ENCODE measurements at places on chromosomes 11 and 22.

DNA sequence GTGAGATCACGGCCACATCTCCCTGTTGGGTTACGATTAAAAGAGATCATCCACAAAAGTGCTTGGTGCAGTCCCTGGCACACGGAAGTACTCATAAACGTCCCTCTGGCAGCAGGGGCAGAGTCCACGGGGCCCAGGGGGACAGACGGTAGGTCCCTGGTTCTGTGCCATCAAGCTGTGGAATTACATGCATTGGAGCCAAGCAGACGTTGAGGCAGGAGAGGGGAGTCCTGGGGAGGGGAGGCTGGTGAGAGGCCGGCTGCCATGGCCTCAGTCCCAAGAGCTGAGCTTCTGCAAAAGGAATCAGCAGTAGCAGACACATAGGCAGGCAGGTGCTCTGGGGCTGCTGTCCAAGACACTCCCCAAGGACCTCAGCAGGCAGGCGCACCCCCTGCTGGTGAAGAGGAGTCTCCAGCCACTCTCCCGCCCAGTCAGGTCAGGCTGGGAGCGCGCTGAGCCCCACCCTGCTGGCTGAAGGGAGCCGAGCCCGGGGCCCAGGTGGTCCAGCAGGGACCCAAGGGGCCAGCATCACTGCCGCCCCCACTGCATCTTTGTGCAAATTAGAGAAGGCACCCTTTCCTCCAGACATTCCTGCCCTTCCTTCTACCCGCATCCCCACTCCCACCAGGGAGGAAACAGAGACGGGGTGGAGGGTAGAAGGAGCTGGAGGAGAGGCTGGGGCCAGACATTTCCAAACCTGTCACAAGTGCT is 7.6 kb upstream of the KCTD17 start:
- DNase-seq: peak; percentile 59

- DNase-seq: no peak
Observed at GRCh38 chr22:27537501-27537900, 264.1 kb downstream of the MN1 start.

- no peak for DNase-seq
Observed at GRCh38 chr11:1939006-1939625, 8.0 kb upstream of the MRPL23 start.

DNA sequence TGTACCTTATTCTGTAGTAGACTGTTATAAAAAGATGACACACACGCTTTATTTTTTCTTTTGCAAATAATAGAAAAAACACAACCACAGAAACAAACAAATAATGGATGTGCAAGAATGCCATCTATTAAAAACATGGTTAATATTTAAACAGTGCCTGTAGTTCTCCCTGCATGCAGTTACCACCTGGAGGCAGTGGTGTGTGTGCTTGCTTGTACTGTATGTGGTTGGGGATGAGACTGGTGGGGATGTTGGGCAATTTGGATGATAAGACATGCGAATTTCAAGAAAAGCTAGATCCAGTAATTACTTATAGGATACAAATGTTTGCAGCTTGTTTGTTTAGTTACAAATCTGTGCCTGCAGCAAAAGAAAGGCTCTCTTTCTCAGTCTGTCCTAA is 3.6 kb downstream of the C11orf87 start:
- no peak for DNase-seq

DNA sequence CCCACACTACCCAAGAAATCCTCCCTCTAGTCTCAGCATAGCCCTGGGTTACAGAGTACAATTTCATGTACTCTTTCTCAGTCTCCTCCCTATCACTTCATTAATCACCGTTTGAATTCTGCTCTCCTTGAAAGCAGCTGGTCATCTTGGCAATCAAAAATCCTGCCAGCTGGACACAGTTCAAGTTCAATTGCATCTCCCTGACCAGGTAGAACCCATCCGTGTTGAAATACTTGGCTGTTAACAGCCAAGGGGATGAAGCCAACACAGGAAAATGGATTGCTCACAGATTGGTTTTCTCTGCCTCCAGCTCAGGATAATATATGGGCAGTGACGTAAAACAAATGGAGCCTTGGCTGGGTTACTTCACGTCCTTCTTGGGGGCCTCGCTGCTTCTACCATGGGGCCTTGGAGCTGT is 55.1 kb upstream of the GRK3 start:
- DNase-seq: no peak

DNA sequence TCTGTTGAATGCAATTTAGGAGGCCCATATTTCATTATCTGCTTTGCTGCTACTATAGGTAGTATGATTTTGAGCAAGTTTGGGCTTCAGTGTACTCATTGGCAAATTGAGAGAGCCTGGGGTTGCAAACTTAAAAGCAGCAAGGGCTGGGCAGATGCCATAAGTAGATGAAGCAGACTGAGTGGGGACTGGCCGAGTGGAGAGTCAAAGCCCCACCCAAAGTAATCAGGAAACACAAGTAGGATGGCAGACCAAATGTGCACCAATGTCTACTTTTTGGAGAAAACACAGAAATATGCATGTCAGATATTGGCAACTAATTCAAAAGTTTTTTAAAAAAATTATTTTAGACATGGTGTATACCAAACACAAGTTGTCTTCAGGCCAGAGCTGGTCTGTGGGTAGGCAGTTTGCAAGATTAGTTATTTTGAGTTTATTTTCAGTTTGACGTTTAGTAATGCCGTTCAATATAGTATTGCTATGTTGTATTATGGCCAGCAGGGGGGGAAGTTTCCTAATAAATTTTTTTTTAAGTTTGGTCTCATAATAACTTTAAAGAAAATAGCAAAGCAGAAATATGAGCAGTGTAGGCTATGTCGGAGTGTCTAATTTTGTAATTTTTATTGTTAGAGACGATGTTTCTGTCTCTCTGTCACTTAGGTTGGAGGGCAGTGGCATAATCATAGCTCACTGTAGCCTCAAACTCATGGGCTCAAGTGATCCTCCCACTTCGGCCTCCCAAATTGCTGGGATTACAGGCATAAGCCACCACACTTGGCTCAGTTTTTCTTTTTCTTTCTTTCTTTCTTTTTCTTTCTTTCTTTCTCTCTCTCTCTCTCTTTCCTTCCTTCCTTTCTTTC is 105.1 kb downstream of the HIPK3 start:
- no peak for DNase-seq

DNA sequence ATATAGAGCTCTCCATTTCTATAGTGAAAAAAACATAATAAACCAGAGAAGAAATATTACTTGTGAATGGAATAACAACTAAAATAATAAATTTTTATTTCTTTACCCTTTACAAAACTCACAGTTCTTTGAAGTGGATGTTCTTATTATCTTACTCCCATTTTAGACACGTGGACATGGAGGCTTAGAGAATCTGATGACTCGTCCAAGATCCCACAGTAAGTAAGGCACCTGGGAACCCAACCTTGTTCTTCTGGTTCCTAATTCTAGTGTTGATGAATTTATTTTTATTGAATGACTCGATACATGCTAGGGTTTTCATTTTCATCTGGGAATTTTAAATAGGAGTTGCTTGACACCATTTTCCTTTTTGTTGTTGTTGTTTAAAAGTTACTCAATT is 1.8 kb downstream of the BPIFC start:
- DNase-seq: no peak

- DNase-seq: no peak
Observed at GRCh38 chr11:92224407-92225124, at the start of gene FAT3. FAT3 (plus strand) TSS chr11:92224818; CDS start chr11:92352113, 127,295 bp downstream.

DNA sequence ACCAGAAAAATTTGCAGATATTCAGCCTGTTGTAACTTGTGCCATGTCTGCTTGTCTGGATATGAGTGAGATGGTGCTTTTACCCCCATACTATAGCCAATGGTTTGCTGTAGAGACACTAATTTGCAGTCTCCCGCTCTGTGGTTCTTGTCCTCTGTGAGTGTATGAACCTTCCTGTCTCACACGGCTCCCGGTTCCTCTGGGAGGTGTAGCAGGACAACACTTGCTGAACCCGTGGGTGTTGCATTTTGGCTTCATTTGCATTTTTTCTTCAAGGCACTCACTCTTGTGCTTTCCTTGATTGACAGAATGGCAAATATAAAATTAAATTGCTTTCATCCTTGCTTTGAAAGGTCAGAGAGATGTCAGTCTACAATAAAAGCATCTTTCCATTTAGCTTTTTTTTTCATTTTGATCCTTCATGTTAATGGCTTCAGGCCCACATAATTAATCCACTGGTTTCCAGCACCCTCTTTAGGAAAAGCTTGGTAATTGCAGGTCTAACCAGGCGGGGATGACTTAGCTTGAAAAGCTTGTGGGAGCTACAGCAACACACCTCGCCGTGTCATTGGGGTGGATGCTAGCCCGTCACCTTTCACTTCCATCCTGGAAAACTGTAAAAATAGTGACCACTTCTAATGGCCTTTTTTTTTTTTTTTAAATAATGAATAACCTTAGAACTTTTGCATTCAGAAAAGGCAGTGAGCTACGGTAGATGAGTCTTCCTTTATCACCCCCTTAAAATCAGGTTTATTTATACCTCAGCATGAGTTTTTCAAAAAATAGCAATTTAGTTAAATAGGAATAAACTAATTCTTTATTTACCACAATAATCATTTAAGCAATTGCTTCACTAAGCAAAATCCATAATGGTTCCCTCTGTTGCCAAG is 27.4 kb upstream of the ST14 start:
- DNase-seq: peak; percentile 53

DNA sequence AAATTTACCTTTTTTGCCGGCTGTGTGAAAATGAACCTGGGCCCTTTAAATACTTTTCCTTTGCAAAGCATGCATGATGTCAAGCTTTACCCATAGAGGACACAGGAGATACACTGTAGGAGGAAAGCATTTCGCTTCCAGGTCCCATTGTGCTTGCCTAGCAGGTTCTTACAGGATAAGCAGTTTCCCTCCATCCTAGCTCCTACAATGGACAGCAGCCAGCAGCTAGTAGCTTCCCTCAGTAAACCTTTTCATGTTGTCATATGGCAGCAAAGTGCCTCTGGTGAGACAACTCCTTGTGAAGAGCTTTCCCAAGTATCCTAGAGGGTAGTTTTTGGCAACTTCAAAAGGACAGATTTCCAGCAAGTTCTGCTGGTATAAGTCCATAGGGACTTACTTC is 78.4 kb downstream of the RBFOX2 start:
- no peak for DNase-seq

- peak; percentile 83 for DNase-seq
Observed at GRCh38 chr22:41444360-41445128, 2.1 kb downstream of the TOB2 start.

GRCh38 chr11:60924110-60924905 is at the start of gene TMEM132A:
TMEM132A (plus strand) TSS chr11:60924460; CDS start chr11:60924634, 174 bp downstream.
- DNase-seq: no peak

GRCh38 chr11:35418282-35419183 is 825 bp downstream of the SLC1A2 start:
- no peak for DNase-seq

- DNase-seq: no peak
Observed at GRCh38 chr11:39806652-39807051, 1652.8 kb downstream of the LRRC4C start.

DNA sequence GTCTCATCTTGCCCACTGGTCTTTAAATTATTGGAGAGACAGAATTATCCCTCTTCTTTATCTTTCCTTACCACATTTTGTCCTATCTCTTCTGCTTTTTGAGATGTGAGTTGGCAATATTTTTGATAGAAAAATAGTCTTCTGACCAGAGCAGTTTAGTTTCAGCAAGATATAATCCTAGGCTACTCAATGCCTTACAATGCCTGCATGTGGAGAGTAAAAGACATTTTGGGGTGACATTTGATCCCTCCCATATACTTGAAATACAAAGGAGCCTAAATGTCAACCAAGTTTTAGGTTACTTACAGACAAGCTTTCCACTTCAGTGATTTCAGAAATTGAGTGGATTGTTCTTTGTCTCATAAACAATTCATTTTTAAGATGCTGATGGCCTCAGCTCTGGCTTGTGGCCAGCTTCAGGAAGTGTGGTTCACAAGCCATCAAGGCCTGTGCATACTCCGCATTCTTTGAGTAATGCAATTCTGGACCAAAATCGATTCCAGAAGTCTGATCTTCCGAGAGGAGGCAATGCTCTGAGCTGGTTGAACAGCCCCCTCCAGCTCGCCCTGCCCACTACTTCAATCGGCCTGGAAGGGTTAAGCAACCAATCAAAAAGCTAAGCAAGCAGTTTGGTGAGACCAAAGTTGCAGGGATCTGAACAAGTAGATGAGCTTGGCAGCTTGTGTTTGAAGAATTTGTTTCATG is 274.4 kb downstream of the BLID start:
- no peak for DNase-seq
